Activated T-cell treated with anti-CD3 and anti-CD28 coated beads, Interleukin-2, amount 50 U/mL, for 72 hours (primary cell): ENCODE measurements at places on chromosomes 1 and 21.

- no peak for DNase-seq
Measured at GRCh38 chr1:178645808-178646200, 79.2 kb upstream of the RALGPS2 start.

DNA sequence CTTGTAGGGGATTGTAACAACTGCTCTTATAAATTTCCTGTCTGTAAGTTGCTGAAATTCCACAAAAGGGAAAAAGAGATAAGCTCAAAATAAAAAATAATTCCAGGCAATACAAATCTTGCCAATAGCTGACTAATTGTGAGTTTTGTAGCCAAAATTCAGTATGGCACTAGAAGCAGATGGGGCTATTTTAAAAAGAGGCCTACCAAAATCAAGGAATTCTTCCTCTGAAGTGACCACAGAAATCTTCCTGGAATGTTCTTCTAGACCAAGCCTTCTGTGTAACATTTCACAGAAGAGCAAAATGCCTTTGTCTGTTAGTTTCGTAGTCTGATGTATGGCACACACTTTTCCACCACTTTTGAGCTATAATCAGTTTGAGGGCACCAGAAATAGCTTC, 127.6 kb downstream of the CYYR1 start:
- DNase-seq, result no peak

DNA sequence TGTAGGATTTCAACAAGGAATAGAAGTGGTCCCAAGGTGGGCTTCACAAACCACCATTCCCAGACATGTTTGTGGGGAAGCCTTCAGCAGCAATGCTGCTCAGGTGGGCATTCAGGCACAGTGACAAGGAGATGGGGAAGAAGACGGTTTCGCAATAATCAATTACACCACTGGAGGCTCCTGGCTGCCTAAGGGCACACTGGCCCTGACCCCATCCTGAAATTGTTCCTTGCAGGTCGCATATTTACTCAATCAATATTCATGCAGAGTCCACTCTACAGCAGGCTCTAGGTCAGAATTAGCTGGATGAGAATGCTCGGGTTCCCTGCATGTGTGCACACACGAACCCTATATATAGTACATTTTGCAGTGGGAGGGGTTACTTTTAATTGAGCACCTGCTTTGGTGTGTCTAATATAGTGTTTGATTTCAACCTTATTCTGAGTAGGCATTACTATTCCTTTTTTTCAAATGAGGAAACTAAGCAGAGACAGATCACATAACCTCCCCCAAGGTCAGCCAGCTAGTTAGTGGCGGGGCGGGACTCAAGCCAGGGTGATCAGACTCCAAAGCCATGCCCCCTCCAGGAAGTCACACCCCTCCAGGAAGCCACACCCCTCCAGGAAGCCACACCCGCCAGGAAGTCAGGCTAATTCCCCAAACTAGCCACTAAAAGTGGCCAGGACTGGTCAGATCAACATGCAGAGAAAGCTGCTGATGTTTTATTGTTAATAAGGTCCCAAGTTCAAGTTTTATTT, 106.5 kb downstream of the HLCS start:
- peak; percentile 47 for DNase-seq

GRCh38 chr1:93448983-93449804, 1.3 kb downstream of the FNBP1L start:
- DNase-seq, result no peak

DNA sequence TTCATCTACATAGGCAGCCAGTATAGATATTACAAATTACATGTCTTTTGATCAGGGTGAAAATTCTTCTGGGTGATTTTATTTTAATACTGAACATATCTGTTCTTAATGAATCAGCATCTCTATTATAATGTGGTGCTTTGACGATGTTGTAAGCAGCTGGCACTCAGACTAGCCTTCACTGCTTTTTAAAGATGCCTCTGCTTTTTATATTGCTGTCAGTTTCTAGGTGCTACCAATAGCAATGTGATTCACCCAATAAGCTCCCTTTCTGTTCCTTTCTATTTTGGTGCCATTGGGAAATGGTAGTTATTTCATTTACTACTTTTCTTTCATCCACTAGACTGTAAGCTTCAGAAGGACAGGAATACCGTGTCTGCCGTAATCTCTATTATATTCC, 11.1 kb upstream of the ANGPTL1 start:
- DNase-seq, result no peak

DNA sequence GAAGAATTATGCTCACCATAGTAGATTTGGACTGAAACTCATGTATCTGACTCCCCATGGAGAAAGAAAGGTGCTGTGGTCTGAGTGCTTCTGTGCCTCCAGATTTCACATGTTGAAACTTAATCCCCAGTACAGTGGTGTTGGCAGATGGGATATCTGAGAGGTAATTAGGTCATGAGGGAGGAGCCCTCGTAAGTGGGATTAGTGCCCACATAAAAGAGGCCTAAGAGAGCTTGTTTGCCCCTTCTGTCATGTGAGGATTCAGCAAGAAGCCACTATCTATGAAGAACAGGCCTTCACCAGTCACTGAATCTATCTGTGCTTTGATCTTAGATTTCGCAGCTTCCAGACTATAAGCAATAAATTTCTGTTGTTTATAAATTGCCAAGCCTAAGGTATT, 150.1 kb downstream of the PLPP3 start:
- DNase-seq, result no peak

DNA sequence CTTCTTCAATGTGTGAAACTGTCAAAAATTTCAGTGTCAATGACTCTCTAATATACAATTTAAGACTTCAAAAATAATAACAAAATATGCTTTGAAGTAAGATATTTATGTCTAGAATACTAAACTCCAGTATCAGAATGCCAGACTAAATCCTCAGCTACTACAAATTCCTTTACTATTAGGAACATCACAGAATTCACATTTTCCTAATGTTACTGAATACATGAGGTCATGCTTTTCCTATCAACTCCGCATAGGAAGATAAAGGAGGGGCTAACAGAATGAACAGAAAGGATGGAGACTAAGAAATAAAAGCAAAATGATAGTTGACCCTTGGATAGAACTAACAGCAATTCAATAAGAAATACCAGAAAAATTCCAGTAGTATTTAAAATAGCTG, 292.7 kb downstream of the SDCCAG8 start:
- DNase-seq, result no peak

DNA sequence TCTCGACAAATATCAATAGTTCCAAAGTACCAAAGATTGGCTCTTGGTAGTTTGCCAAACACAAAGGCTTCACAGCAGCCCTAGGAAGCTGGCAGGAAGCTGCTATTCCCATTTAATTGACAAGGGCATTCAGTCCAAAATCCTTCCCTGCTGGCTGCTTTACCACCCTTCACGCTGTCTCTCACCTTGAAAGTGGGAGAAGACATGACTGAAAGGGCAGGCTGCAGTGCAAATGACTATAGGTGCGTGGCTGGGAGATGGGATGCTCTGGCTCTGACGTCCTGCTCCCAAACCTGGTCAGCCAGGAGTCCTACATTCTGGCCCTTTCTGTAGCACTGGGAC, 3.8 kb upstream of the CSF1 start:
- DNase-seq, result no peak

- no peak for DNase-seq
Measured at GRCh38 chr1:246267896-246268295, 239.2 kb downstream of the SMYD3 start.

- no peak for DNase-seq
Measured at GRCh38 chr1:243903041-243903440, 53.0 kb upstream of the AKT3 start.

DNA sequence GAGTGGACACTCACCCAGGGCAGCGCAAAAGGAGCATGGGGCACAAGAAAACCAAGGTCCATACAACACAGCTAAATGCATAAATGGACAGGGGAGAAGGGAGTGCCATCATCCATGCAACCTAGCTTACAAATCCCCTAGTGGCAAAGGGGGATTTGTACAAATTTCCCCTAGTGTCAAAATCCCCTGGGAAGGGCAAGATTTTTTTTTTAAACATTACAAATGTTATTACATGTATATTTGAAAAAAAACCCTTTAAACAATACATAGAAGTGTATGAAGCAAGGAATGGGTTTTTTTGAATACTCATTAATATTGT, 89.6 kb upstream of the IVNS1ABP start:
- DNase-seq, result no peak

DNA sequence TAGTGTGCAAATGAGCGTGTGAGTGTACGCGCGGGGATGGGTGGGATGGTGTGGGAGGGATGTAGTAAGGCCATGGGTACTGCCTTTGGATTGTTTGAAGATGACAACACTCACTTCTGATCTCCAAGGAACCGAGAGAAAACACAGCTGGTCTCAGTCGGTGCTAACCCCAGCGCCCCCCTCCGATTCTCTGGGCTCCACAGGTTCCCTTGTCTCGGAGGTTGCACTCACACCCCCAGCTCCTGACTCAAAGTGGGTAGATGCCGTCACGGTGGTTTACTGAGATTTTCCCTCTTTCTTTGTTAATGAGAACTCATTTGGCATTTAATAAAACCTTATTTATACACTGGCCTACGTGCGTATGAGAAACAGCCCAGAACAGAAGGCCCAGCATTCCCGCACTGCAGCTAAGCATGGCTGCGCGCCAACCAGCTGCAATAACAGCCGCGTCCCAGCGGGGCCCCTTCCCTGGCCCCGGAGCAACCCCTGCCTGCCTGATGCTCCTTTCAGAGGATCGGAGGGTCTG, 25.8 kb downstream of the ABCA4 start:
- no peak for DNase-seq

DNA sequence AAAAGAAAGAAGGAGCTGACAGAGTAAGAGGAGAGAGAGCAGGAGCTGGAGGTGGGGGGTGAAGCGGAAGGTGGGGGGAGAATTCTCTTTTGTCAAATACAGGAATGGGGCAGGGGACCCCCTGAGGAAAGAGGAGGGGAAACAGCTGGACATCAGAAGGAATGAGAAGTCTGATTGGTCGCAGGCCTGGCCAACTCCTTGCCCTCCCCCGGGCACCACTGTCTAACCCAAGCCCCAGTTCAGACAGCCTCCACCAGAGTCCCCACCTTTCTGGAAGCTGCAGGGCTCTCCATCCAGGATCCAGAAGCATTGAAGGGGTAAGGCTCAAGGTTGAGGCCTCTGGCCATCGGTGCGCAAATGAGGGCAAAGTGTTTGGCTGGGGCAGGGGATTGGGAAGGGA, at the start of gene OPTC:
OPTC (plus strand) TSS at position 253 of the 400 bp plus-strand sequence. CDS start 1,853 bp downstream, outside the sequence.
- DNase-seq, result no peak

GRCh38 chr21:27813750-27814149, 846.9 kb upstream of the ADAMTS5 start:
- DNase-seq, result no peak

- DNase-seq, result no peak
Measured at GRCh38 chr1:204462229-204462561, 32.4 kb downstream of the PIK3C2B start.

DNA sequence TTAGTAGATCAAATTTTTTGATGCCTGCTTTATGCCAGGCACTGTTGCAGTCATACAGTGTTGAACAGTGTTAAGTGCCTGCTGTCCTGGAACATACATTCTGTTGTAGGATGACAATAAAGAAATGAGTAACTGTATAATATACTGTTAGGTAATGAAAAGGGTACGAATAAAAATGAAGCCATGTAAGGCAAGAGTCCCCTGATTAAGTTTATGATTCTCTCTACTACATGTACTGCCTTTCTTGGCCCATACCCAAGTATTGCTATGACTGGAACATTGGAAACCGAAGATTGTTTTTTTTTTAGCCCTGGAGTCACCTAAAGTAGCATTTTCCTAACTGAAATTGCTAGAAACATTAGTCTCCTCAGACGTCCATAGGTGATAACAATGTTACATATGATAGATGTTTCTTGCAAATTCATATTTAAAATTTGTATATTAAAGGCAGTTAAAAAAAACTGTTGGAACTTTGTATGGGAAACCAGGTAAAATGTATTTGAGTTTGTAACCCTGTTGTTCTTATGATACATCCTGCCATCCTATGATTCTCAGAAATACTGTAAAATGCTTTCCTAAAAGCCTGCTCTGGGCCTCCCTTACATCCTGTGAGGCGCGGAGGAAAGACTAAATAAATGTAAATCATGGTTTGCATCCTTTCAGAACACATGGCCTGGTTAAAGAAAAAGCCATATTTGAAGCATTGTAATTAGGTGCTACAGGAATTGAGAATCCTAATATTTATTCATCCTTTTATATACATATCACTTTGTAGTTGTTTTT, 5.8 kb downstream of the ATP5PB start:
- peak; percentile 64 for DNase-seq

DNA sequence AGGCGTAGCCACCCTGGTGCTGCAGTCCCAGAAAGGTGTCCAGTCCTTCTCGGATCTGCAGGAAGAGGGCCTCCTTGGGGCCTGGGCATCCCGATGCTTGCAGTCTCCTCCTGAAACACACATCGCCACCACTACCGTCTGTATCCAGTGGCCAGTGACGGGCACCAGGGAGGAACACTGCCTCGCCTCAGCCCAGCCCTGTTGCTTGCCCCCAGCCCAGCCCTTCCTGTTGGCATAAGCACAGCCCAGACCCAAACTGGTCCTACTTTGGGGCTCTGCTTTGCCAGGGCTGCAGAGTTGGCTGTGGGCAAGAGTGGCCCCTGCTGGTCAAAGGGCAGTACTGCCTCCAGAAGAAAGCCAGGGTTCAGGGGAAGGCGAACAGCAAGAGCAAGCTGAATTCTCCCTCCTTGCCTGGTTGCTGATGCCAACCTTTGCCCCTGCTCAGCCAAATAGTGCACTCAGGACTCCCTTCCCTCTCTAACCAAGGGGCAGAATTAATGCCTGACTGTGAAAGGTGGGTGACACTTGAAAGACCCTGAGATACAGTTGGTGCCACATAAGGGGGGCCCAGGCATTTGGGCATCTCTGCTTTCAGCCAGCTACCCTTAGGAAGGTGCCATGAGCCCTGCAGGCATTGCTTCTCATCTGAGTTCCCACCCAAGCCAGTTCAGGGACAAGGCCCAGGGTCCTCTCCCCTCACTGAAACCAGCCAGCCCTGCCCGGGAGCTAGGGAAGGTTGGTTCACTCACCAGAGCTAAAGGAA, 11.1 kb upstream of the ARHGEF2 start:
- DNase-seq, result peak; percentile 80

DNA sequence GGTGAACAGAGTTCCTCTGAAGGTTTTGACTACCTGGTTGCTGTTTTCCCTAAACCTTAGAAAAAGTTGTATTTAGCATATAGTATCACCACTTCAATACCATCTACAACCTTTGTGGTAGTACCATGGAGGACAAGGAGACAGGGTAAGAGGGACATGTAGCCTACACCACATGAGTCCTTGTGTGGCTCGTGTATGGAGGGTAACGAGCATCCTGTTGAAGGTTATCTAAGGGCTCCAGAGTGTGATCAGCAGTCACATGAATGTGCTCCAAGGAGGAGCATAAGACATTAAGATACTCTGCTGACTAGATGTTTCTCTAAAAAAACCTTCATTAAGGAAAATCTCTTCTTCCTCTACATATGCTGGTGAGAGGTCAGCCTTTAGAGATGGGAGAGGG, 67.3 kb downstream of the VCAM1 start:
- DNase-seq, result no peak

GRCh38 chr21:45600248-45600647, 43.3 kb upstream of the PCBP3 start:
- no peak for DNase-seq

- no peak for DNase-seq
Measured at GRCh38 chr1:180234369-180235076, 4.5 kb downstream of the LHX4 start.

GRCh38 chr1:162697140-162697895, 65.1 kb downstream of the DDR2 start:
- no peak for DNase-seq
